Fibroblast of skin of back (primary cell): ENCODE measurements at places on chromosomes 12 and 14.

GRCh38 chr14:61559641-61560201 lies 135.6 kb upstream of the HIF1A start:
- DNase-seq: no peak

GRCh38 chr14:101665478-101666078 lies 95.9 kb upstream of the PPP2R5C start:
- peak; percentile 12 for DNase-seq

DNA sequence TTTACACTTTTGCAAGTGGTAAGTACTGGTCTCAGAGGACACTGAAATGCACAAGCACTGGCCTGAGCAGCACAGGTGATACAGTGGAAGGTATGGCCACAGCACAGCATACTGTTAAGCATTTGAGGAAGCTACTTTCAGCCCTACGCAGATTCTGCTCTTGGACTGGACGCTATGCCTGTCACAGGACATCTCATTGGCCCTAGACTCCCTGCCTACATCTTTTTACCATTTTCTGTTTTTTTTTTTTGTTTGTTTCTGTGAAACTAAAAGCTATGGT lies 144.2 kb upstream of the ABCD2 start:
- DNase-seq: no peak

DNA sequence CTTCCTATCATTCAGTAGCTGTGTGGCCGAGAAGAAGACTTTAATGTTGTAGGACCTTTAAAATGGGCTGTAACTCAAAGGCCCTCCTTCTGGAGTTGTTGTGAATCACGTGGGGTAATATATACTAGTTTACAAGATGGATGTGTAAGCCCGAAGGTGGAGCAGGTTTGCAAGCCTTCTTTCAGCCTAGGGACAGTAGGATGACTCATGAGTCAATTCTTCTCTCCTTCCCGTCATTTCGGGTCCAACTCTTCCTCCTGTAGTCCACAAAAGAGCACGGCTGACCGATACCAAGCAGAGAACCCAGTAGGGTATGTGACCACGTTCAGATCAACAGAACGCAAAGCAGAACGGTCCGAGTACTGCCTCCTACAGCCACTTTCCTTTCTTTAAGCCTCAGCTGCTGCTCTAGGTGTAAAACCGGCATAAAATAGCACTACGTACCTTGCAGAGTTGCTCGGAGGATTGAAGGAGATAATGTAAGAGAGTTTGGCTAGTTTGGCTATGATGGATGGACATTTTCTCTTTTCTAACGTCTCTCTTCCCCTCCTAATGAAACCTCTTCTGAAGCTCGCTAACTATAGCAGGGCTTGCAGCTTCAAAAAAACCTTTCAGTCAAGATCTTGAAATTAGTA lies 1.3 kb upstream of the RASSF3 start:
- DNase-seq: peak; percentile 32

GRCh38 chr14:32408018-32408417 lies 78.9 kb downstream of the AKAP6 start:
- DNase-seq: no peak
